ENCODE measurements at places on chromosomes 3 and 15.

GRCh38 chr15:72770673-72771328 lies 12.8 kb downstream of the ADPGK start:
- DNase-seq: no peak

DNA sequence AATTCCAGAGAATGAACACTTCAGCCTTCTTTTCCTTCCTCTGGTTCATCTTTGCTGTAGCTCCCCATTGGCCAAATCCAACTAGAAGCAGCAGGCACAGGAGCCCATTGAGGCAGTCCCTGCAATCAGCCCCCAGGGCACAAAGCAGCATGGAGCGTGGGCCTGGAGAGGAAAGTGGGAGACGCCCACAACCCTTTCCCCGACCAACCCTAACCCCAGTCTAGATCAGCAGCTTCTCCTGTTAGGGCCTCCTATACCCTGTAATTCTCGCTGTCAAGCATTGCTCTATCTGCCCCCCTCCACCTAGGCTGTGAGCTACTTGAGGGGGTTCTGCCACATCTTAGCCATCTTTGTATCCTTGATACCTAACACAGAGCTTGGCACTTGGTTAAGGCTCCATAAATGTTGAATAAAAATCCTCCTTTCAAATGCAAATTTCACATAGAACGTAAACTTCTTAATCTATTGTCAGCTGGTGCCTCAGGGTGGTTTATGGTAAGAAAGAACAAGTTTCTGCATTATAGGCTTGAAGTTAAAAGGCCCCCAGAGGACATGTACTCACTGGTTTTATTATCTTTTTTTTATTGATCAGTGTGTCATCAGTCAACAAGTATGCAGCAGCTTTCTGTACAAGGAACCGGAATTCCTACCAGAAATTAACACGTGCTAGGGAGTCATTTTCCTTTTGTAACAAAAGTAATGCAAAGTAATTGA lies 97.9 kb upstream of the PFN2 start:
- no peak for DNase-seq

GRCh38 chr3:182713743-182714517 lies 79.4 kb upstream of the ATP11B start:
- no peak for DNase-seq

DNA sequence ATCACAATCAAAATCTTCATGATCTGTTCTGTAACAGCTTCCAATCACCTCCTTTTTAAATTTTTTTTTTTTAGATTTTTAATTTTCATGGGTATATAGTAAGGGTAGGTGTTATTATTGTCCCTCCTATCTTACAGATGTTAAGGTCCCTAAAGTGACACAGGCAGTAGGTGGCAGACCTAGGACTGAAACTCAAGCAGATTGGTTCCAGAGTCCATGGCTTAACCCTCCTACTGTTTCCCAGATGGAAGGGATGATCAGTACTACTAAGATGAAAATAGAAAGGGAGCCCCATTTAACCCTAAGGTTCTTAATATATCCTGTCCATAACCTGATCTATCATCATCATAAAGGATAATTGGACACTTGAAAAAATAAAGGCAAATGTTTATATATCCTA lies 57.1 kb downstream of the CHAC1 start:
- DNase-seq: no peak

DNA sequence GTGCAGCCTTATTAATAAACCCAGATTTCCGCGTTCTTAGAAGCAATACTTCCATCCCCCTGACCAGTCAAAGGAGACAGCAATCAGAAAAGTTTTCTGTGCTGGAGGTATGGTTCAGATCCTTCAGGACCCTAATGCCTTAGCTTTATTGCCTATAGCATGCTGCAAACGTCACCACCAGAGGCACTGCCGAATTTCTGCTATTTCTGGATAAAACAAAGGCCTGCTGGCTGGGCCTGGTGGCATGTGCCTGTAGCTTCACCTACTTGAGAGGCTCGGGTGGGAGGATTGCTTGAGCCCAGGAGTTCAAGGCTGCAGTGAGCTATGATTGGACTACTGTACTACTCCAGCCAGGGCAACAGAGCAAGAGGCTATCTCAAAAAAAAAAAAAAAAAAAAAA lies 407.2 kb downstream of the FOXP1 start:
- no peak for DNase-seq

DNA sequence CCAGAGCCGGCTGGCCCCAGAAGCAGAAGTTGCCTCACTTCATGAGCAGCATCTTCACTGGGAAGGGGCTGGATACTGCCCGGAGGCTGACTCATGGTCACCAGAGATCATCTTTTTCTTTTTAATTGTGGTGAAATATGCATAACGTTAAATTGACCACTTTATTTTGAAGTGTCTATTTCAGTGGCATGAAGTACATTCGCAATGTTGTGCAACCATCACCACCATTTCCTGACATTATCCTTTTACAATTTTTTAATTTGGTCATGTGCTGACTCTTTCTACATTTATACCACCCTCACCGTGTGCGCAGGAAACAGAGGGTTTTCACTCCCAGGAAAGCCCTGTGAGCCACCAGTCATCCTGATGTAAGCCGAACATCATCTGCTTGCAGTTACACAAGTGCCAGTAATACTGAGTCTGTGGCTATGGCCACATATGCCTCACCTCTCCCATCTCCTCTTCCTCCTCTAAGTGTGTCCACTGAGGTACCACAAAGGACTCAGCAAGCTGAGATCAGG lies 51.6 kb upstream of the ABHD17C start:
- DNase-seq: no peak

- no peak for DNase-seq
Observed at GRCh38 chr3:54954521-54954920, 26.7 kb upstream of the LRTM1 start.

- no peak for DNase-seq
Observed at GRCh38 chr15:65115542-65115941, 542 bp upstream of the UBAP1L start.

DNA sequence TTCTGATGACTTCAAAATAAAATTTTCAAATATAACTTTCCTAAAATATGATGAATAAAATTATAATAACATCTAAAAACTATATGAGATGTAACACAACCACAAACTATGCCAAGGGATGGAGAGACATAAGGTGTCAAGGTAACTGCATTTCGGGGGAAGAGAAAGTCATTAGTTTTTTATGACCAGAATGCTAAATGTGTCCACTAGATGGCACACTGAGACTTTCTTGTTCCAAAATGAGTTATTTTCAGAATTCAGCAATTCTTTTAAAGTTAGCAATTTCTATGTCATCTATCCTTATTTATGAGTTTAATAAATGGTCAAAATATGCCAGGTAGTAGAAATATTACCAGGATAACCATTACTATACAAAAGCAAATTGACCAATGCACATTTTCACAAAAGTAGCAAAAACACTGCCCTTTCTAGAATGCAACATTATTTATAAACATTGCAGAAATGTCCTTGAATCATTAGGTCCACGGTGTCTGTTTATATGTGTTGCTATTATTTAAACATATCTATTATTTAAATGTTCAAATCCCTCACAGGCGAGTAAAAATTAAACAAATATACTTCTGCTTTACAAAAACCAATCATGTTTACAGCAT lies 374.2 kb downstream of the PLCL2 start:
- DNase-seq: no peak

- peak; percentile 56 for DNase-seq
Observed at GRCh38 chr15:59174835-59175831, 31.5 kb upstream of the LDHAL6B start.

- DNase-seq: no peak
Observed at GRCh38 chr3:122387709-122388108, 3.7 kb downstream of the FAM162A start.

DNA sequence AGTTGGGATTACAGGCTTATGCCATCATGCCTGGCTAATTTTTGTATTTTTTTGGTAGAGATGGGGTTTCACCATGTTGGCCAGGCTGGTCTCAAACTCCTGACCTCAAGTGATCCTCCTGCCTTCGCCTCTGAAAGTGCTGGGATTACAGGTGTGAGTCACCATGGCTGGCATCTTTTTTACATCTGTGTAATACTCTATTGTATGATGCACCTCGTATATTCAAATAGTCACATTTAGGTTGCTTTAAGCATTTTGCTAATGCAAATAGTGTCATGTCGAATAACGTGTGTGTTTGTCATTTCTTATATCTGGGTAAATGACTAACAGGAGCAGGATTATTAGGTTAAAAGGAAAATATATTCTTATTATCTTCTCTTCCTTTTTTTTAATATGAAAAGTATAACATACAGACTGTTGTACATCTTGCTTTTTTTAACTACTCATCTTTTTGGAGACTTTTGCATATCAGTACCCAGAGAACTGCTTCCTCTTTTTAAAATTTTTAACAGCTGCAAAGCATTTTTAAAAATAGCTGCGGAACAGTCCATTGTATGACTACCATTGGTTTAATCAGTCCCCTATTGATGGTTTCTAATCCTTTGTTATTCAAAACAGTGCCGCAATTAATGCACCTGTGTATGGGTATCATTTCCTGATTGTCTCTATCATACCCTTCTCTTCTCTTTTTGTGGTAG lies 13.4 kb downstream of the SCAMP5 start:
- DNase-seq: no peak

DNA sequence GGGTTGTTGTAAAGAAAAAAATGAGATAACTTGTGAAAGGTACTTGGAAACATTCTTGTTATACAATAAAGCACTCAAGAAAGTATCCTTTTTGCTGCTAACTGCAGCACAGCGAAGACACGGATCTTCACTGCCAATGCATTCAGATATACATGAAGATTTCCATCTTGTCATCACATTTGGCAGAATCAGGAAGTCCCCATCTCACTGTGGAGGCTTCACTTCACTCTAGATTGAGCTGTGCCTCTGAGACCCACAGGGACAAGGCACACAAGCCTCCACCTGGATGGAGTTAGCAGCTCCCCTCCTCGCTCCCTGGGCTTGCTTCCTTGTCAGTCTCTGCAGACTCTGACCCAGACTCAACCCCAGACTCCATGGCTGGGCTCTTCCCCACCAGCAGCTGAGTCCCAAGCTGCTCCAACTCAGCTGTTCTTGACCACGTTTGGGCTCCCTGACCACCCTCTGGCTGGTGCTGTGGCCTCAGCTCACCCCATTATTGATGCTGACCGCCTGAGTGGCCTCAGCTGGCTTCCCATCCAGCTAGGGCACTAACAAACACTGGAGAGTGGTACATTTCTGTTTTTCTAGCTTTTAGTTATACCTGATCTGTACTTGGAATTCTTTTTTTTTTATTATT lies 45.4 kb upstream of the SMAD3 start:
- no peak for DNase-seq

DNA sequence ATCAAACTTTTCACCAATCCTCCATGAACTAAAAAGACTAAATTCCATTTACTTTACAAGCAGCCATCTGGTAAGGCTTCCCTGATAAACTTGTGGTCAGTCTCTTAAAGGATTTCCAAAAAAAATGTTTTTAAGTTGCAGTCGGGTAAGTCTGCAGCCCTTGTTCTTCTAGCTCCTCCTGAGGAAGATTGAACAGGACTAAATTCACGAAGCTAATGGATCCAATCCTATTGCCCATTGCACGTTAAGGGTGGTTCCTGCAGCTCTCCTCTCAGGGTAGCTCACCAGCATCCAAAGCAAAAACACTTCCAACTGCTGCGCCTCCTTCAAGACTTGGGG lies 2.8 kb downstream of the HES1 start:
- DNase-seq: no peak

DNA sequence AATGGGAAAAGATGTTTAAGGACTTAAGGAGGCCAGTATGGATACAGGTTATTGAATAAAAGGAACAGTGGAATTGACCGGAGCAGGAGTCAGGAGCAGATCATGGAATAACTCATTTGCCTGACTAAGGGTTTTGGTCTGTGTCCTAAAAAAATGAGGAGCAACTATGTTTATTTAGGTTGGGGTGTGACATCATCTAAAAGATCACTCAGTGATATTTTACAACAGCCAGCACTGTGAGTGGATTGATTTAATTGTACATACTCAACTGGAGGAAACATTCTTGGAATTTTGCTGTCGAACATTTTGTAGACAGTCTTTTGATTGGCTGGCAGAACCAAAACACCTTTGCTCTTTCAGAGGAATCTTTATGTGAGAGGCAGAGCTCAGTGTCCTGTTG lies 348.6 kb upstream of the CDIN1 start:
- DNase-seq: no peak

- no peak for DNase-seq
Observed at GRCh38 chr15:70426096-70426821, 328.5 kb upstream of the TLE3 start.

- no peak for DNase-seq
Observed at GRCh38 chr15:88695101-88695500, 56.3 kb downstream of the ISG20 start.

- no peak for DNase-seq
Observed at GRCh38 chr3:169515132-169515531, 148.4 kb downstream of the MECOM start.

DNA sequence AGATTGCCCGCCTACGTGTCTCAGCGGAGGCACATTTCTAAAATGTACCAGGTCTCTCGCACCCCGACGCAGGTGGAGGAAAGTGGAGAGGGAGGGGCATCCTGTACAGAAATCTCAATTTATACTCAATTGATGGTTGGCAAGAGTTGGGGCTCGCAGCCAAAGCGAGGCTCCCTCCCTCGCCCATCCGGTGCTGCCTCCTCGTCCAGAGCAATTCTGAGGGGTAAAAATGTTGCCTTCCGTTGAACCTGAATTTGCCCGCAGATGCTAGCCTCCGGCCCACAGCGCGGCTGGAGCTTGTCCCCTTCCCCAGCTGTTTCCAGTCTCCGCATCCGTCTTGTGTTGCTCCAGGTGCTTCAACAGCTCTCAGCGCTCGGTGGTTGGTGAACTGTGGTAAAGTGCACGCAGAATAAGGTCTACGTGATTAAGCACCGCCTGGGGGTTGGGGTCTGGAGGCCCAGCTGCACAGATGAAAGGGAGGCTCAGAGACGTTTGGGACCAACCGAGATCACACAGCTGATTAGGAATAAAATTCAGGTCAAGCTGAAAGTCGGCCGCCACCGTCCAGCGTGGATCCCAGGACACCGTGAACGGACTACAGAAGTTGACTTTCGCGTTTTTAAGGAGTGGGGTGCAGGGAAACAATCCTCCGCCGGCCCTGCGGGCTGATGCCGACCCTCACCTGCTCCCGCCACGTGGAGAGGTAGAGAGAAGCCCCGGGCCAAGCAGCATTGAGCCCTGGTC lies 846 bp upstream of the POLG start:
- DNase-seq: no peak

- DNase-seq: no peak
Observed at GRCh38 chr15:90862487-90862886, 5.9 kb upstream of the FURIN start.

DNA sequence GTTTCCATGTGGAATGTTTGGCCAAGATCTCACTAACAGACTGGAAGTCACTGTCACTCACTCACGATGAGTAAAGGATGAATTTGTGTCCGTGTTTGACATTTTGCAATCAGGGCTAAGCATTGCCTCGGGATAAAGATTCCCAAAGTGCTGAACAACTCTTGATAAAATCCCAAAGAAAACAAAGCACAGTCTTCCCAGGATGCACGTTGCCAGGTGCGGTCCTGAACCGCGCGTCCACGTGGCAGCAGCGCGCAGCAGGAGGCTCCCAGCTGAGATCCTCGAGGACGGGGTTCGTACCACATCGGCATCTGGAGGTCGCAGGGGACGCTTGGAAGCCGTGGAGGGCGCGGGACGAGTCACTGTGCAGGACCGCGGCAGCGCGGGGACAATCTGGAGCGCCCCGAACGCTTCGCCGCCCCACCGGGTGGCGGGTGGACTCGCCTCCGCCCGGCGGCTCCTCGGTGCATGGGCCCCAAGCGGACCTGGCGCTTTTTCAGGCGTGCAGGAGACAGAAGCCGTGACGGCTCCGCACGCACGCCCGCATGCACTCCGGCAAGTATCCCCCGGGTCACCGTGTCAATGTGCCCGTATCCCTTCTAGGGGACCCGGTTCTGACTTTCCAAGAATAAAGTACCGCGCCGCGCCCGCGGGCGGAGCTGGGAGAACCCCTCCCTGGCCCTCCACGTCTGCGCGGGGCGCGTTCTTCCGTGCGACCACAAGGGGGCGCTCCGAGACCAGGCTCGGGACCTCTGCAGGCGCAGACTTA lies 17.7 kb downstream of the CPN2 start:
- no peak for DNase-seq

Data from NCI-H1048 (cell line).